Mesenchymal stem cell (in vitro differentiated cells and primary cell): ENCODE measurements at places on chromosomes 3 and 15.

GRCh38 chr3:111729087-111729846 lies 129.8 kb upstream of the PHLDB2 start:
- H3K4me1 ChIP-seq, result peaks cover 10% of the 10 kb centered on the region
- peak overlapping the region; percentile 15 for H3K4me3 ChIP-seq
- H3K27me3 ChIP-seq, result no peaks in the 10 kb centered on the region
- H3K27ac ChIP-seq, result peak overlapping the region; percentile 81
- no peak for DNase-seq
- H3K36me3 ChIP-seq, result no peaks in the 10 kb centered on the region

GRCh38 chr3:120566243-120566975 lies 29.7 kb upstream of the NDUFB4 start:
- no peaks in the 10 kb centered on the region for H3K36me3 ChIP-seq
- H3K27ac ChIP-seq, result no peak overlapping the region
- H3K4me3 ChIP-seq, result no peak overlapping the region
- H3K27me3 ChIP-seq, result no peaks in the 10 kb centered on the region
- peaks cover 3% of the 10 kb centered on the region for H3K4me1 ChIP-seq

DNA sequence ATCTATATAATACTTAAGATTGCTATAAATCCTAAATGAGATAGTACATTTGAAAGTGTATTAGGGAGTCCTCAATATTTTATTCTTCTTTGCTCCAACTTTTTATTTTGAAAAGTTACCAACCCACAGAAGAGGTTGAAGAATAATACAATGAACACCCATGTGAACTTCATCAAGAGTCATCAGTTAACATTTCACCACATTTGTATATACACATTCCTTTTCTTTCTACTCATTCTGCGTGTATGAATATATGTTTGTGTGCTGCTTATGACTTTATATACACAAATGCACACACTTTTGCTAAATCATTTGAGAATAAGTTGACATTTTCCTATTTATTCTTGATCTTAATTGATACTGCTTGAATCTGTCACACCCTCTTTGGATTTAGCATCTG lies 193.3 kb upstream of the CGNL1 start:
- peaks cover 10% of the 10 kb centered on the region for H3K36me3 ChIP-seq
- H3K4me1 ChIP-seq, result no peaks in the 10 kb centered on the region
- H3K4me3 ChIP-seq, result no peak overlapping the region
- peak; percentile 43 for DNase-seq

DNA sequence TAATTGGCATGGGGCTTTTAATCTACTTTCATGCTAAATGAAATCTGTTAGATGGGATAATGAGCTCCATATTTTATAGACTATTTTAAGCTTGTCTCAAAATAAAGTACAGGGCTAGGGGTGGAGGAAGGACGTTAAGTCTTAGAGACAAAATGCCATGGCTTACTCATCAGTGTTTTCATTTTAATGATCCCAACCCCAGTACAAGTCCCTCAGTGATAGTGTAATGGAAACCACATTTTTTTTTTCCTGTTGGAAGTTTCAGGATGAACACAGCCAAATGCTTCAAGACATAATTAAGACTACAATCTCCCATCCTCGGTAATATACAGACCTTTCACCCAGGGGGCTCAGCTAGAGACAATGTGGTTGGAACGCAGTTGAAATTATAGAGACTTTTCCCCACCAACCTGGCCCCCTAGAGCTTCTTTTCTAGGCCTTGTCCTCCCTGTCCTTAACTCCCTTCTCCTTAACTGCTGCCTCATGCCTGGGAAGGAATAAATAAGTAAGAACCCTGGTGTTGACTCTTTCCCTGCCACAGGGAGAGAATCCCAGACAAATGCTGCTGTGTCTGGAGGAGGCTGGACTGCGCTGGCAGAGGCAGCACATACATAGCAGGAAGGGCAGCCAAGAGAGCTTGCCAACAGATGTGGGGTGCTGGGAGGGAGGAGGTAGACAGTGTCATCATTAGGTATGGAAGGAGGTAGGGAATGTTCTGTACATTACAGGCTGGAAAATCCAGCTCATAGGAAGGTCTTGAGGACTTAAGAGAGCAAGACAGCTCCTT lies 115.4 kb upstream of the ROPN1 start:
- H3K27ac ChIP-seq, result no peak overlapping the region
- no peaks in the 10 kb centered on the region for H3K27me3 ChIP-seq
- no peak for DNase-seq
- H3K36me3 ChIP-seq, result no peaks in the 10 kb centered on the region
- no peaks in the 10 kb centered on the region for H3K4me1 ChIP-seq
- no peak overlapping the region for H3K4me3 ChIP-seq

DNA sequence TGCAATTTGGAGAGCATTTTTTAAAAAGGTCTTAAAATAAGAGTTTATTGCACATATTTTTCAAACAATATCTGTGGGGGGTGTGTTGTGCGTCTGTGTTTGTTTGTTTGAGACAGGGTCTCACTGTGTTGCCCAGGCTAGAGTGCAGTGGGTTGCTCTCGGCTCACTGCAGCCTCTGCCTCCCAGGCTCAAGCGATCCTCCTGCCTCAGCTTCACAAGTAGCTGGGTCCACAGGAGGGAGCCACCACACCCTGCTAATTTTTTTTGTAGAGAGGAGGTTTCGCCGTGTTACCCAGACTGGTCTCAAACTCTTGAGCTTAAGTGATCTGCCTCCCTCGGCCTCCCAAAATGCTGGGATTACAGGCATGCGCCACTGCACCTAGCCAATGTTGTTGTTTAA lies 2.7 kb downstream of the MLF1 start:
- DNase-seq, result no peak
- H3K4me3 ChIP-seq, result no peak overlapping the region
- H3K36me3 ChIP-seq, result no peaks in the 10 kb centered on the region
- no peak overlapping the region for H3K27ac ChIP-seq
- H3K27me3 ChIP-seq, result no peaks in the 10 kb centered on the region

- H3K4me3 ChIP-seq, result no peak overlapping the region
- H3K4me1 ChIP-seq, result peaks cover 5% of the 10 kb centered on the region
- no peak overlapping the region for H3K27ac ChIP-seq
- H3K36me3 ChIP-seq, result no peaks in the 10 kb centered on the region
These were observed 73.9 kb upstream of the RASGRF1 start for GRCh38 chr15:79164465-79164864.

DNA sequence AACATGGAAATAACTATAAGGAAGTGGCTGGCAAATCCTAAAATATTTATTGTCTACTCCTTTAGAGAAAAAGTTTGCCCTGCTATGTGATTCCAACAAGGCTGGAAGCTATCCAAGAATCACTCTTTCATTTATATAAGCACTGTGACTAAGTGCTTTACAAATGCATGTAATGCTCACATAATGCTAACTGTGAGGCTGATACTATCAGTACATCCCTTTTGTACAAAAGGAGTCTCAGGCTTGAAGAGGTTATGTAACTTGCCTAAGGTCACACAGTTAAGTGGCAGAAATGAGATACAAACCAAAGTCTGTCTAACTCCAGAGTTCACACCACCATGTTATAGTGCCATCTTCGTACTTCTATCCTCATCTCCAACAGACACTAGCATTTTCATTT lies 17.0 kb downstream of the TOPBP1 start:
- peak; percentile 84 for DNase-seq
- H3K27me3 ChIP-seq, result no peaks in the 10 kb centered on the region
- H3K4me3 ChIP-seq, result no peak overlapping the region
- peaks cover 3% of the 10 kb centered on the region for H3K4me1 ChIP-seq
- H3K27ac ChIP-seq, result peak overlapping the region; percentile 3
- no peaks in the 10 kb centered on the region for H3K36me3 ChIP-seq

GRCh38 chr15:77305953-77306352 lies 114.0 kb downstream of the PEAK1 start:
- H3K27me3 ChIP-seq, result no peaks in the 10 kb centered on the region
- no peak overlapping the region for H3K4me3 ChIP-seq
- H3K4me1 ChIP-seq, result no peaks in the 10 kb centered on the region
- H3K36me3 ChIP-seq, result peaks cover 7% of the 10 kb centered on the region
- no peak overlapping the region for H3K27ac ChIP-seq

GRCh38 chr15:26632500-26632899 lies 140.4 kb downstream of the GABRB3 start:
- H3K4me3 ChIP-seq, result no peak overlapping the region
- H3K36me3 ChIP-seq, result no peaks in the 10 kb centered on the region

DNA sequence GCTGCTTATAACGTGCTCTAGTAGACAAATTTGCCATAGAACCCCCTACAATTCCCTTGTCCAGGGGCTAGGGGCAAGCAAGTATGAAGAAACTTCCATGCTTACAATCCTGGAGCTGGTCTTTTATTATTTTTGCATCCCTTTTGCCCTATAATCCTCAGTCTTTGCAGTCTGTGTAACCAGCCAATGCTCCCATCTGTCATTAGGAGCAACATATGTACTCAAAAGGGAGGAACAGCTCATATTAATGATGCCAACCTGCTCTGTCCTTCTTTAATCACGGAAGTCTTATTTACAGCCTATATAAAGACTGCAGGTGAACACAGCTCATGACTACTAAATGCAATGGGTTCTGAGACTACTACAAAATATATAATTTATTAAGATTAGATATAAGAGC lies 263.3 kb downstream of the ZIC1 start:
- H3K36me3 ChIP-seq, result no peaks in the 10 kb centered on the region
- H3K4me1 ChIP-seq, result no peaks in the 10 kb centered on the region
- no peak for DNase-seq
- no peak overlapping the region for H3K4me3 ChIP-seq

- H3K27ac ChIP-seq, result no peak overlapping the region
- H3K36me3 ChIP-seq, result no peaks in the 10 kb centered on the region
These were observed 261.8 kb upstream of the GOLGA6L4 start for GRCh38 chr15:83973816-83974215.

DNA sequence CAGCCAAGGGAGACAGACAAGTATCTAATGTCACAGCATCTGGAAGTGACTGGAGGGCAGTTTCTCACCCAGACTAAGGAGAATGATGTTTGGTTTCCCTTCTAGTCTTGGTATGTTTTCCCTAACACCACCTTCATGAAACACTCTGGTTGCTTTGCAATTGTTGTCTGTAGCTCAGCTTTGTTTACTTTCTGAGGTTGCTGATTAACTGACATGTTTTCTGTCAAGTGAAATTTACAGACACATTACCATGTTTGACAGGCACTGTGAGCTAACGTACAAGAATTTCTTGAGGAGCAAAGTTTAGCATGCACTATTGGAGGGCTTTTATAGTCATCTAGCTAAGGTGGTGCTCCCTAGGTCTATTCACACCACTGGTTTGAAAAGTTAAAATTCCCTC lies 131.6 kb upstream of the NECTIN3 start:
- no peaks in the 10 kb centered on the region for H3K4me1 ChIP-seq
- no peak overlapping the region for H3K4me3 ChIP-seq
- no peaks in the 10 kb centered on the region for H3K27me3 ChIP-seq
- peak; percentile 42 for DNase-seq
- no peak overlapping the region for H3K27ac ChIP-seq

DNA sequence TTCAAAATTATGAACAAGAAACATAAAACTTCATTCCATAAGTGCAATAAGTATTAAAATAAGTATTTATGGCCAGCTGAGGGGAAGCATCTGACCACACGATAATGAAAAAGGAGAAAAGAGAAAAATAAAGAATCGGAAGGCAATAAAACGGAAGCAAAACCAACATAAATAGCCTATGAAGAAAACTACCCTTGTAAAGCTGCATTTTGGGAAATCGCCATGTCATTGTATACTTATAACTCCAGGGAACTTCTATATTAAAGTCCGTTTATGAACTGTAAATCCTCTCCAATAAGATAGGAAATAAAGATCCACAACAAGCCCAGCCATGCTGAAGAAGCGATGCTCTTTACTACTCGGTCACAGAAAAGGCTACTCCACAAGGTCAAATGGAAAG lies 47.7 kb downstream of the MORC1 start:
- H3K4me1 ChIP-seq, result no peaks in the 10 kb centered on the region
- no peaks in the 10 kb centered on the region for H3K36me3 ChIP-seq
- no peak overlapping the region for H3K27ac ChIP-seq
- H3K27me3 ChIP-seq, result peaks cover 6% of the 10 kb centered on the region
- no peak overlapping the region for H3K4me3 ChIP-seq

DNA sequence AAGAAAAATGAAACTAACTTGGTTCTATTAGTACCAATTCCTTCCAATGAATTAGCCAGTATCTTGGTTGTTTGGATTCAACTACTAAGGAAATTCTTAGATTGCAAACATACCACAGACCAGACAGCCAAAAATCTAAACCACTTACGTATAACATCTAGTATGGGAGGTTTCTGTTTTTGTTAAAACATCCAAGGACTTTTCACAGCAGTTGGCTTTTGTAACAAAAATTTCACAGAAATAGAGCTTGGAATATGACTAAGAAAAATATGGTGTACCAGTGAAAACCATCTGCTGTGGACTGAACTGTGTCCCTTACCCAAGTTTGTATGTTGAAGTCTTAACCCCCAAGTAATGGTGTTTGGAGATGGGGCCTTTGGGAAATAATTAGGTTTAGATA lies 199.2 kb downstream of the OTOL1 start:
- H3K4me1 ChIP-seq, result no peaks in the 10 kb centered on the region
- no peaks in the 10 kb centered on the region for H3K27me3 ChIP-seq

DNA sequence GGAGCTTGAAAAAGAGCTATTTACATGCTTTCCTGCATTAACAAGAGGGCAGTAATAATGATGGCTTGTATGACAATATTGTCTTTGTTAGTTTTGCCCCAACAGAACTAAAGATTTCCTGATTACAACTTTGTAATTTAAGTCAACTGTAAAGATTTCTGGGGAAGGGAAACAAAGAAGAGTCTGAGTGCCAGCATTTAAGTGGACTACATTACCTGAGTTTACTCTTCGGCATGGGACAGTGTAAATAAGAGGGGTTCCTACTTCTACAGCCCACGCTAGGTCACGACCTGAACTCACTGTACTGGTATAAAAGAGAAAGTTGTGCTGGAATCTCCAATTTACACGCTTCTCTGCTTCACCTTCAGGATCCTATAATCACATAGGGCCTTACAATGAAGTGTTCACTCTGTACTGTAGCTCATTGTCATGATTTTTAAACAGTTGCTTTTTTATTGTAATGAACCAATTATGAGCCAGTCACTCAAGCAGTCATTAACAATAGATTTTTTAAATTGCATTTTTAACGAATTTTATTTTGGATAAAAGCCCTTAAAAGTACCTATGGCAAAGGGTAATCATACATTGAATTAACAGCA lies 39.6 kb downstream of the DPH6 start:
- peaks cover 2% of the 10 kb centered on the region for H3K4me1 ChIP-seq
- H3K36me3 ChIP-seq, result no peaks in the 10 kb centered on the region
- no peak overlapping the region for H3K4me3 ChIP-seq
- no peak for DNase-seq

GRCh38 chr3:171874251-171874681 lies 31.1 kb downstream of the TMEM212 start:
- peaks cover 13% of the 10 kb centered on the region for H3K4me1 ChIP-seq
- DNase-seq, result peak; percentile 99
- H3K4me3 ChIP-seq, result no peak overlapping the region
- peak overlapping the region; percentile 99 for H3K27ac ChIP-seq
- no peaks in the 10 kb centered on the region for H3K27me3 ChIP-seq

GRCh38 chr15:57500979-57501576 lies 90.6 kb upstream of the MYZAP start:
- H3K27ac ChIP-seq, result peak overlapping the region; percentile 81
- no peaks in the 10 kb centered on the region for H3K27me3 ChIP-seq
- H3K4me3 ChIP-seq, result no peak overlapping the region
- H3K36me3 ChIP-seq, result peaks cover 18% of the 10 kb centered on the region
